ENCODE measurements at places on chromosomes 3 and 15. TPM values are rescaled to one million over a fixed set of nuclear protein-coding genes. Genes with fewer than 3 reads are reported as not detected.

The MYRIP gene
- total RNA-seq, result not detected

The EPHA6 gene
- not detected for total RNA-seq

The ZFYVE19 gene
- total RNA-seq, result 22.3 TPM

The INSYN1 gene
- not detected for total RNA-seq

The CCR8 gene
- total RNA-seq, result 2.5 TPM

The ZKSCAN7 gene
- total RNA-seq, result 3.6 TPM

The KLF15 gene
- 0.42 TPM for total RNA-seq

The TIMMDC1 gene
- 162 TPM for total RNA-seq

The SPINK8 gene
- total RNA-seq, result not detected

The AP3B2 gene
- total RNA-seq, result 0.44 TPM

The PIGBOS1 gene
- total RNA-seq, result 11.9 TPM

The TKT gene
- 214 TPM for total RNA-seq

The ACAD11 gene
- total RNA-seq, result 10.9 TPM

The PRKCI gene
- 22.5 TPM for total RNA-seq

The RHOA gene
- total RNA-seq, result 470 TPM

The EPHB3 gene
- not detected for total RNA-seq

The ATP10A gene
- total RNA-seq, result 31.8 TPM

The TOPAZ1 gene
- total RNA-seq, result not detected

The CYP11A1 gene
- total RNA-seq, result 0.13 TPM

The IRAK2 gene
- total RNA-seq, result 4.0 TPM

The ARGFX gene
- total RNA-seq, result not detected

The ECE2 gene
- total RNA-seq, result not detected

The ZBBX gene
- not detected for total RNA-seq

The SERINC4 gene
- total RNA-seq, result 0.10 TPM

The LTK gene
- total RNA-seq, result 0.11 TPM
